ENCODE measurements at places on chromosomes 7 and 10. TPM values are rescaled to one million over a fixed set of nuclear protein-coding genes. Genes with fewer than 3 reads are reported as not detected.

Gene CFTR
- total RNA-seq, result 6.6 TPM

Gene PDE6C
- not detected for total RNA-seq

DNA sequence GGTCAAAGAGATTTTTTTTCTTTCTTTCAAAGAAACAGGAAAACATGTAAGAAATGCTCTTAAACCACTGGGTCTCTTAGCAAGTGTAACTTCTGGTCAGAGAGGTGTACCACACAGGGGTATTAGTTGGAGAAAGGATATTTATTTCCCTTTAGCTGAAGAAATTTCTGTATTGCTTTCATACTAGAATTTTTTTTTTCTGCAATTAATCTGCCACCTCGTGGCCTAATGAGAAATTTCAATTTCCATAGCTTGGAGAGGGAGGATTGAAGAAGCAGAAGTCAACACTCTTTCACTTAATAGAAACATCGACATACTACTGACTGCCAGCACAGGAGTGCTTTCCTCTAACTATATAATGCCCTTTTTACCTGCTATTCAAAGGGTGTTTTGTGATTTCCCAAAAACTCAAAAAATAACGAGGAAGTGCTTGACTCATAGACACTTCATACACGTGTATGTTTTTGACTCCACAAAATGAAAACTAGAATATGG lies 177.6 kb upstream of the NAMPT start:
- H3K4me1 ChIP-seq, result peaks cover 5% of the 10 kb centered on the region
- H3K4me3 ChIP-seq, result no peak overlapping the region
- H3K36me3 ChIP-seq, result no peaks in the 10 kb centered on the region
- no peak for DNase-seq

Gene TRPV5
- total RNA-seq, result 0.13 TPM

Gene MAP3K8
- total RNA-seq, result 16.8 TPM

Gene TNKS2
- 53.2 TPM for total RNA-seq

GRCh38 chr10:33612551-33612950 lies 278.1 kb upstream of the NRP1 start:
- H3K27ac ChIP-seq, result no peak overlapping the region
- peaks cover 14% of the 10 kb centered on the region for H3K4me1 ChIP-seq
- H3K36me3 ChIP-seq, result no peaks in the 10 kb centered on the region
- H3K4me3 ChIP-seq, result no peak overlapping the region

Gene OR6B1
- not detected for total RNA-seq

- no peak for DNase-seq
- no peaks in the 10 kb centered on the region for H3K36me3 ChIP-seq
- H3K27me3 ChIP-seq, result no peaks in the 10 kb centered on the region
- no peak overlapping the region for H3K27ac ChIP-seq
These were observed 495.2 kb upstream of the TPK1 start for GRCh38 chr7:145331076-145331475.

GRCh38 chr10:69988094-69988493 lies 64.6 kb upstream of the MACROH2A2 start:
- no peaks in the 10 kb centered on the region for H3K36me3 ChIP-seq
- no peaks in the 10 kb centered on the region for H3K27me3 ChIP-seq
- no peak for DNase-seq
- no peaks in the 10 kb centered on the region for H3K4me1 ChIP-seq
- no peak overlapping the region for H3K4me3 ChIP-seq

Gene C10orf62
- 0.96 TPM for total RNA-seq

Gene OR2AE1
- not detected for total RNA-seq

Gene SLC18A2
- 0.20 TPM for total RNA-seq

Gene FZD8
- total RNA-seq, result 27.4 TPM

All from progenitor cell of endocrine pancreas (in vitro differentiated cells).